ENCODE measurements at places on chromosomes 13 and 19.
A peak's percentile ranks its signal among the peaks of the same experiment; 100 is the strongest.

GRCh38 chr19:14051980-14052379 lies 9.9 kb downstream of the PALM3 start:
- no peak for DNase-seq

DNA sequence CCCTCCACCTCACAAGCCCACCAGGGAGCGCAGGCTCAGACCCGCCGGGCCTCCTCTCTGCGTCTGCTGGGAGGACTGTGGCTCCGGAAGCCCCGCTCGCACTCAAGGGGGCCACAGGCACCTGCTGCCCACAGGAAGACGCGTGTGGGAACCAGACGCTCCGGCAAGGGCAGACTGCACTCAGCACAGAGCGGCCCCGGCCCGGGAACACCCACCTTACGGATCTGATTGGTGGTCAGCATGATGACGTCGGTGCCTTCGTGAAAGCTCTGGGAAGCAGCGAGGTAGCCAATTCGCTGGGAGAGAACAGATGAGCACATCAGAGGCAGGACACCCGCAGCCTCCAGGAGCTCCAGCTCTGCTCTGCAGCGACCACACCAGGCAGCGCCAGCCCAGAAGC lies 14.6 kb downstream of the AP3D1 start:
- no peak for DNase-seq

DNA sequence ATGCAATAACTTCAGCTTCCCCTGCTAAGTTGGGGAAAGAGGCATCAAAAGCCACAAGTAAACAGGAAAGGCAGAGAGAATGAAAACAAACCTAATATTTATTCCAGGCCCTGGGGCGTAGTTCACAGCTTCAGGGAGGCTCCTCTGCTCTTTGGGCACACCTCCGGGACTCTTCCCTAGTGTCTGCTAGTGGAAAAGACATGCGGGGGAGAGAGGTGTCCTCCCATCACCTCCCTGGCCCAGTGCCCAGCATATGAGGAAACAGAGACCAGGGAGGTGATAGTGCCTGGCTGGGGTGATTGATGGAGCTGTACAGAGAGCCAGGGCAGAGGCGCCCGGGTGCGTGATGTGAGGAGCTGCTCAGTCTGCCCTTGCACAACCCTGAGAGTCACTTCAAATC lies 71.0 kb downstream of the RASL11A start:
- DNase-seq = no peak

DNA sequence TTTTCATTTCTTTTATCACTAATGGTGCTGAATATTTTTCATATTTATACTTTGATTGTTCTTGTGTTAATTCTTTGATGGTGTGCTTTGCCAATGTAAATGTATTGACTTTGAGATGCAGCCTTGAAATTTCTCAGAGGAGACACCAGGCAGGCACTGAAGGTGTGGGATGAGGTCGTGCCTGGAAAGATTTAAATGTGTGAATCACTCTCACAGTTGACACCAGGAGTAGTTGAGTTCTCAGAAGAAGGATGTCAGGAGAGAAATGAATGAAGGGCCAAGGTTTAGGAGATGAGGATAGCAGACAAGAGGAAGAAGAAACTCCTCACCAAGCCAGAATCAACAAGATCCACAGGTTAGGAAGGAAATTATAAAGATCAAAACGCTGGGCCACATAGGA lies 10.1 kb upstream of the KL start:
- no peak for DNase-seq

GRCh38 chr19:939439-939838 lies 13.6 kb downstream of the ARID3A start:
- DNase-seq = no peak

DNA sequence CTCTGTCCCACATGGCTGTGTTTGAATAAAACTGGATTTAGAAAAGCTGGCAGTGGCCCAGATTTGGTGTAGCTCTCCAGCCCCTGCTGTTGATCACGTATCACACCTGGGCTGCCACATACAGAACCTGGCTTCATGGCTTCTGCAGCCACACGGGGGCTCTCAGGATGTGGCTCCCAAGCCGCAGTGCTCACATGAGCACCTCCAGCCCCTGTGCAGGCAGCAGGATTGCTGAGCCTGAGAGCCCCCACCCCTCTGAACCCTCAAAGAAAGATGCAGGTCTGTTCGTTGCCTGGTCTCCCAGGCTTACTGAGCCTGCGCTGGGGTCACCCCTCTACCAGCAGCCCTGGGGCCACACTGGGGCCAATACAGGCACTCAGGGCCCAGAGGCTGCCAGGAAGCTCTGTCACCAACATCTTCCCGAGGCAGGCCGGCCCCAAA lies 2.7 kb downstream of the PLEKHF1 start:
- no peak for DNase-seq

- DNase-seq = peak; percentile 94
Observed at GRCh38 chr19:35757231-35757748, 461 bp upstream of the HSPB6 start.

DNA sequence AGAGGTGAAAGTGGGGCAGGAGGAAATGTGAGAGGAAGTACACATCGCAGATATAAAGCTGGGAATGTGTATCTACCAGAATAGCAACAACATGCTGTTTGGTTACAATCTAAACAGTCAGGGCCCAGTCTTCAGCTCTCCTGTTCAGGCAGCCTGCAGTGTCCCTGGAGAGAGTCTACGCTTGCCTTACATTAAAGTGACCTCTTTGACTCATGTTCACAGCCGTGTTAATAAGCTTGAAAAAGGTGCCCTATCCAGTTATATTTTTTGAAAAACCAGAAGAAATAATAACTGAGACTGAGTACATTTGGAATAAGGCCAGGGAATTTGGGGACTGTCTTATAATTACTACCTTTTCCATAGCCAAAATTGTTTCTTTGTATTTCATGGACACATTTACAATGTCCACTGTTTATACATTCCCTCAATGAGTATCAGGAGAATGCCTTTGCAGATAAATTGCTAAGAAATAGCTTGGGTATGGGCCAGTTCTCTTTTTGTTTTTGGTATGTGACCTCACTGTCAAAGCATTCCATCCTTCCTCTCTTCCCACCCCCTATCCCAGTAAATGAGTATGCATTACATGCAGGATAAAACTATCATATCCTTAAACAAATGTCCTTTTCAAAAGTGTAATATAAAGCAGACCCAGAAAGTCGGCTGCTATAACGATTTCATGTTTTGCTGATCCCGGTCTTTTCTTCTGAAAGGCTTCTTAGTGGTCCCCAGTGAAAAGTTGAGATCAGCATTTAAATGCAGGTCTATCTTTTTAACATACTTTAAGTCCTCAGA lies 82.6 kb downstream of the PCDH9 start:
- DNase-seq = peak; percentile 85

GRCh38 chr13:112588490-112589297 lies 741 bp upstream of the TUBGCP3 start:
- peak; percentile 18 for DNase-seq

GRCh38 chr19:57816652-57817051 lies 1.9 kb upstream of the ZNF552 start:
- peak; percentile 9 for DNase-seq

- DNase-seq = no peak
Observed at GRCh38 chr19:30848636-30849425, 476.6 kb downstream of the ZNF536 start.

DNA sequence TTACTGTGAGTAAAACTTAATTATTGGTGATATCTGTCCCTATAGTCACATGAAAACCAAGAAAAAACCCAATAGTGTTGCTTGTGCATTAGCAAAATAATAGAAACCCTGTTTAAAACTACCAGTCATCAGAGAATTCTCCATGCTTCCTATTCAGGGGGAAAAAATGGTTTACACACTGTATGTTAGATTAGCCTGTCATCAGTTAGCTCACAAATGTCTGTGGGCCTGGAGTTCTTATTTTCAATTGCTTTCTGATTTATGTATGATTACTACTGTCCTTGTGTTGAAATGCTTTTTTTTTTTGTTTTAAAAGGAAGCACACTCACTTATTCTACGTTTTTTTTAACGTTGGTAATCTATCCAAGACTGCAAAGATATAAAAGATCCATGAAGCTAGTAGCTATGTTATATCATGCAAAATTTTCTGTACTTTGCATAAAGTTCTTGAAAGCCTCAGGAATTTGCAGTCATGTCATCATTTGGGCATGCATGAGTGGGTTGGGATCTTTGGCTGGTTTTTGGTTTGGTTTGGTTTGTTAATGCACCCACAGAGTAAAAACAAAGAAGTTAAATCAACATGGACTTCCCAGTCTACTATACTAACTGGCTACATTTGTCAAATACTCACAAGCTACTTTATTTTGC lies 25.9 kb downstream of the RXFP2 start:
- peak; percentile 97 for DNase-seq

GRCh38 chr13:33276570-33276969 lies 9.0 kb downstream of the STARD13 start:
- no peak for DNase-seq

DNA sequence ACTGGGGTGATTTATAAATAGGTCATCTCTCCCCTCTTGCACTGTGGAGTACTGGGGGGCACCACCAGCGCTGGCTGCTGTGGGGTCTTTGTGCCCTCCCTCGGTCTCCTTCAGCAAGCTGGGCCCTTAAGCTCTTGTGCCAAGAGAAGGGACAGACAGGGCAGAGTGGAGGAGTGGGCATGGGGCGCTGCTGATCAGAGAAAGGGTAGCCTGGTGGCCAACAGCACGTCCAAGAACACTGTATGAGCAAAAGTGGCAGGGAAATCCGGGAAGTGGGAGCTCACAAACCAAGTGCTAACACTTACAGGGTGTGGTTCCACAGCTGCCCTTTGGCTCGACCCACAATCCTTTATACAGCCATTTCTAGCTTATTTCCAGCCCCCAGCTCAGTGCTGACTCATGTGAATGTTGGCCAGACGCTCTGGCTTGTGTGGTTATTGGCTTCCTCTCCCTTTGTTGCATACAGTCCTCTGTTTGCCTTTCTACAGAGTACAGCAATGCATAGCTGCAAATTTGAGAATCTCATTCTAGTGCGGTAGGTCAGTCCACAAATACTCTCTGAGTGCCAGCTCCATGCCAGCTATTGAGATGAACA lies 298.8 kb downstream of the SHISA2 start:
- peak; percentile 88 for DNase-seq

- DNase-seq = no peak
Observed at GRCh38 chr19:41159881-41160280, 33.1 kb upstream of the CYP2S1 start.

DNA sequence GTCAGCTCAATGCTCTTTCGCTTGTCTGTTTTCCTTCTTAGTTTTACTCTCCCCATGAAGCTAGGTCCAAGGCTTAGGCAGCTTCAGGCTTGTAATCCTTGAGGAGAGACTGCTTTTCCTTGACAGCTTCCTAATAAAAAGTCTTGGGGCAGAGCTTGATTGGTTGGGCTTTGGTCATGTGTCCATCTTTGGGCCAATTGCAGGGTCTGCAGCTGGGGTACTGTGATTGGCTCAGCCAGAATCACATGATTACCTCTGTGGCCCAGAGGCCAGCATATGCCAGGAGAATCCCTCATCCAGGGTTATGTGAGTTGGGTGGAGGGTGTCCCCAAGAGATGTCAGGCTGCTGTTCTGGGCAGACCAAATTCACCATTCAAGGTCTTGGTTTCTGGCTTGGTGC lies 8.1 kb downstream of the KLK1 start:
- DNase-seq = no peak

GRCh38 chr13:113295776-113296175 lies 1.3 kb upstream of the LAMP1 start:
- no peak for DNase-seq

- DNase-seq = no peak
Observed at GRCh38 chr13:79585033-79585432, 104.1 kb downstream of the NDFIP2 start.

DNA sequence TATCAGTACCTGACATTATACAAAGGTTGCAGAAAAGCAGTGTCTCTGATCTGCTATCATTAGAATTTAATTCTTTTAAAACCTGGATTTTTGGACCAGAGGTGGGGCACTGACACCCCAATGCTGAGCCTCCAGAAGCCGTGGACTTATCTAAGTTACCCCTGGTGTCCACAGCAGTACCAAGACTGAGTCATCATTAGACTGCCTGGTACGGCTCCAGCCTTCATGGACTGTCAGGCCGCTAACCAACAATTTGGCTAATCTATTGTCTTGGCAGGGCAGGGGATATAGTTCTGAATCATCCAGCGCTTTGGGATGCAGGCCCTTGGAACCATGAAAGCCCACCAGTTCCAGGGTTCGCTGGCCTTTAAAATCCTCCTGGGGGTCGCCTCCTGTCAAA lies 78.3 kb downstream of the TSHZ3 start:
- peak; percentile 23 for DNase-seq

DNA sequence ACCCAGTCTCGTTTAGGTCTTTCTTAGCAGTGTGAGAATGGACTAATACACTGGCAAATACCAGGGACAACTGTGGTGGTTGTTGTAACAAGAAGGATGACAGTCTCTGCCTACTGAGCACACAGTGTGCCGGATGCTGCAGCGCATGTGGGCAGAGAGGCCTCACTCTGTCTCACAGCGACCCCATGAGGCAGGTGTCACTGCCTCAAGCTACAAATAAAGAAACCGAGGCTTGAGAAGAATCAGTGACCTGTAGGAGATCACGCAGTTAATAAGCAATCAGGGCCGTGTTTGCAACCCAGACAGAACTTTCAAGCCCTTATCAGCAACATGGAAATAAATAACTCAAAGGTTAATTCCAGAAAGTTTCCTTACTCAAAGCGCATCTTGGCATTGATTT lies 40.5 kb upstream of the GAS6 start:
- DNase-seq = peak; percentile 68

- DNase-seq = no peak
Observed at GRCh38 chr13:39900106-39900750, 244.8 kb downstream of the COG6 start.

DNA sequence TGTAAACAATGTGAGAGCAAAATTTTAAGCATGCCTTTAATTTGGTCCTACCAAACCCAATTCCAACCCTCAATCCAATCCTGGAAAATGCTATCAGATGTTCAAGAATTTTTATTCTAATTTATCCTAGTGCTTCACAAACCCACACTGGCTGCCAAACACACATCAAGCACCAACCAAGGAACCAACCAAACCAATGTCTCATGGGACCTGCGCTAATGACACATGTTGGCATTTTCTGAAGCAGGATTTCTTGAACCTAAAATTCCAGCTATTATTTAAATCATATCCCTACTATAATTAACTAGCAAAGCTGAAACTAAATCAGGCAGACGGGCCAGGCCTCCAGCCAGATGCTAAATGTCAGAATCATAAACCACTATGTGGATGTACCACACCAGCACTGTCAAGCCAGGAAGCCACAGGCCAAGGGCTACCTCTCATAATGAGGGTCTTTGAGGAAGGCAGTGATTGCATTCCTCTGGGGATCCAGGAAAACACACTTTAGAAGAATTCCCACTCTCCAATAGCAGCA lies 5.8 kb downstream of the LATS2 start:
- DNase-seq = peak; percentile 37

DNA sequence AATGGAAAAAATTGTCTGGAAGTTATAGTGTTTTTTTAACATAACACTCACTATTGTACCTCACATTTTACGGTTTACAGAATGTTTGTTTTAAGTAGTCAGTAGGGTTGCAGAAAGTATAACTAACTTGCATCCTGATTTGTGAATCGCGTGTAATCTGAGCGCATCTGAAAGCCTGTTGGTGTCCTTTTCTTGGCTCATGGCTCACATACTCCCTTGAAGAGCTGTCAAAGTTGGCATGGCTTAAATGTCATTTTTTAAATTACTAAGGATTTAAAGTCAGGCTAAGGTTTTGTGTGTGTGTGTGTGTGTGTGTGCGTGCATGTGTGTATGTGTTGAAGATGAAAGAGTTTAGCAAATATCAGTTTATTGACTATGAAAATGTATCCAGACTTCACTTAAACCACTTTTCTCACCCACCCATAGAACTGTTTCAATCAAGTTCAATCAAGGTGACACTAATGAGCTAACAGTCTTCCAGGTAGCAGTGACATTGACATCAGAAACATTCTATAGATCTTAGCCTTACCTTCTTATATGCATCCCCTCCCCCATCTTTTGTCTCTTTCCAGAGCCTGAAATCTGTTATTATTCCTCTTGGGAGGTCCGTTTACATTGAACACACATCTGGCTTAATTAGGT lies 480.4 kb upstream of the SGCG start:
- DNase-seq = no peak
